ENCODE measurements at places on chromosomes 6 and 20.
A peak's percentile ranks its signal among the peaks of the same experiment; 100 is the strongest.

DNA sequence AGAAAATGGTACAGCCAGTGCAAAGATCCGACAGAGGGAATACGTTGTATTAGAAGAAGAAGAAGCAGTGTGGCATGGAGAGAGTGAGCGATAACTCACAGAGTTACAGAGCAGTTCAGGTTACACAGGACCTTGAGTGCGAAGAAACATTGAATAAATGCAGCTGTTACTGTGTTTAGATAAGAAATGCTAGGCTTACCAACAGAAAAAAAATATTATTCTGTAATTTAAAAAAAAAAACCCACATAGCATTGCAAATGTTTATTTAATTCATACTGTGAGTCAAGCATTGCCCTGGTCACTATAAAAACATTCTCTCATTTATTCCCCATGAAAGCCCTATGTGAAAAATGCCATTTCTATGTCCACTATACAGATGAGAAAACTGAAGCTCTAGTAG, 373.4 kb upstream of the EPHA7 start:
- DNase-seq: no peak

GRCh38 chr6:16735014-16735413, 26.2 kb downstream of the ATXN1 start:
- no peak for DNase-seq

DNA sequence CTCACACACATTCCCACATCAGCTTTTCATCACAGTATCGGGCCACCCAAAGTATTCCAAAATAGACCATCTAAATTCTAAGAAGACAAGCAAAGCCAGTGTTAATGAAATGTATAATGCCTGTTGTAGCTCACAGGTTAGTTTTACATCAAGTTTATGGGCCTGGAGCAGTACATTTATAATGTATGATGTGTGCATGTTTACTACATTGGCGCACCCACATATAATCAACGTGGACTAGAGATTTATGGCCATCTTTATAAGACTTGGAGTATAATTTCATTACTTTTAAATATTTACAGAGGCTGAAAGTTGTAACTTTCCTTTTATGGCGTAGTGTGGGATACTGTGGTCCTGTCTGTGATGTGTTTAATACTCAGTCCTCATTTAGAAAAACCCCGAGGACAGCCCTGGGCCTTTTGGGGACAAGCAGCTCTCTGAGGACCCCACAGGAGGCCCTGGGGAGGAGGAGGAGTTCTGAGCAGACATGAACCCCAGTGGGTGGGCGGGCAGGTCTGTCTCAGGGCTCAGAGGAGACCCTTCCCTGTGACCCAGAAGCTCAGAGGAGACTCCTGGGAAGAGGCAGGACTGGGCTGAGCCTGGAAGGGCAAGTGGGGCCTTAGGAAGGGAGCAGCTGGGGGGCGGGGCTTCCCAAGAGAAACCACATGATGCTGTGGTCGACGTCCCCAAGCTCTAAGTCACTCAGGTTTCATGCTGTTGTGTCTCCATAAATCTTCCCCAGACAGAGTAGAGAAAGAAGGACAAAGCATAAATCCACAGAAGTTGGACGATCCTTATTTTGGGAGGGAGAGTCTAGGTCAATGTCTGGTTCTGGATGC, 232.1 kb downstream of the PREX1 start:
- no peak for DNase-seq

DNA sequence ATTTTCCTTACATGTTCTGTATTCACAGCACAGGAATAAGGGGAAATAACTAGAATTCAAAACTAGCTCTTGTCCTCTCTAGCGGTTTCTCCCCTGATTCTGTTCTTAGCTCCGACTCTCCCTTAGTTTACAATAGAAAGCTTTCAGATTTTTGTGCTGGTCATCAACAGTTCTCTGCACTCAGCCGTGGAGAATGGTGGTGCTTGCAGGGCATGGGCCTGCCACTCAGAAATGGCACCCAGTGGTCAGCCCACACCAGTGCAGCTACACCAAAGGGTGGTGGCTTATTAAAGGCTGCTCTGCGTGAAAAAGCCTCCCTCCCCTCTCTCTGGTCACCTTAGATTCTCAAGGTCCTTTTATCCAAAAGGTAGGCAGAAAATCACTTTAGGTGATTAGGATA, 123.5 kb downstream of the SASH1 start:
- no peak for DNase-seq

DNA sequence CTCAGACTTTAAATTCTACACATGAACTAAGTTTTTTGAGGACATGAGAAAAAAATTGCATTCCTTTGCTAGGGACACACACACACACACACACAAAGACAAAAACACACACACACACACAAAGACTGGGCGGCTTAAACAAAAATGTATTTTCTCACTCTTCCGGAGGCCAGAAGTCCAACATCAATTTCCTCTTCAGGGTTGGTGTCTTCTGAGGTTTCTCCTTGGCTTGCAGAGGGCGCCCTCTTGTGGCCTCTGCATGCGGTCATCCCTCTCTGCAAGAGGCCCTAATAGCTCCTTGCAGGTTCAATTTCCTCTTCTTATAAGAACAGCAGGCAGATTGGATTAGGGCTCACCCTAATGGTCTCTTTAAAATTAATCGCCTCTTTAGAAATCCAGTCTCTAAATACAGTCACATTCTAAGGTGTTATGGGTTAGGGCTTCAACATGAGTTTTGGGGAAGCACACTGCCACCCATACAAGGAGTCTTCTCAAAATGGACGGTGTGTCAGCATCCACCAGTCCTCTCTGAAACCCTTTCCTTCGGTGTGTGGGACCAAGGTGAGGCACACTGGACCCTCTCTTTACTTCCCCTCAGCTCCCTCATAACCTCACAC, 61.4 kb downstream of the GPR6 start:
- DNase-seq: peak; percentile 96

GRCh38 chr6:157403686-157404051, 22.7 kb downstream of the ZDHHC14 start:
- no peak for DNase-seq

DNA sequence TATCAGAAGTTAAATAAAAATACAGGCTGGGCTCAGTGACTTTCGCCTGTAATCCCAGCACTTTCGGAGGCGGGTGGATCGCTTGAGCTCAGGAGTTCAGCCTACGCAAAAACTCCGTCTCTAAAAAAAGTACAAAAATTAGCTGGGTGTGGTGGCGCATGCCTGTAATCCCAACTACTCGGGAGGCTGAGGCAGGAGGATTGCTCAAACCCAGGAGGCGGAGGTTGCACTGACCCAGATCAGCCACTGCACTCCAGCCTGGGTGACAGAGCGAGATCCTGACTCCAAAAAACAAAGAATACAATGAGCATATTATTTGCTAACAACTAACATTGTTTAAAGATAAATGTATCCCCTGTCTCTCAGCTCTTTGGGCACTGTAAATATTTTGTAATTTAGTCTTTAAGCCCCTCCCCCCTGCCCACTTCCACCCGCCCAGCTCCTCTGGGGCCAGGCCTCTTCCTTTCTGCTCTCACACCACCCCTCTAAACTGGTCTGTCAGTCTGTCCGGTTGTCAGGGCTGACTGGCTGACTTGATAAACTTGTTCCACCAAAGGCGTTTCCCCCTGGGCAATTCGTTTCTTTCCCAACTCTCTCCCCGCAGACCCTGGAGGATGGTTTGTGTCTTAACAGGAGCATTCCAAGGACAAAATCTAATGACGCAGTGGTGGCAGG, 62.4 kb upstream of the QKI start:
- no peak for DNase-seq

DNA sequence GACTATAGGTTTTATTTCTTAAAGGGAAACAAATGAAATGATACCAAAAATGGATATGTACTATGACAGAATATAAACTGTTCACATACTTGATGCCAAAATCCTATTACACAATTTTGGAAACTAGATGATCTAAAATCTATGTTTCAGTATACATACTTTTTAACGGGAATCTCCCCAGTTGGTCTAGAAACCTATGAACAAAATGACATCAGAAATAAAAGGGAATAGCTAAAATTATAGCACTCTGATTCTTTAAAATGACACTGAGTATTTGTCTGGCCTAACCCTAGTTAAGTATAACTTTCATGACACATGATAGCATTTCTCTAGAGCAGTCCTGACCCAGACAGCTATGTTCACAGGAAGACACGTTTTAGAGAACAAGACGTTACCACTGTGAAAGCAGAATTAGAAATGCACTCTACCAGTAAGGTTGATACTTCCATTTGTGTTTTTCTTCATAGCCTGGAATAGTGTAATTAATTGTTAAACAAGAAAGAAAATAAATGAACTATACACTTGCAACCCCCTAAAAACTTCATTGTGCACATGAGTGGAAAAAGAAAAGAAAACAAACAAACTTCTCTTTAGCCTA, 3.3 kb downstream of the OSER1 start:
- DNase-seq: no peak

GRCh38 chr6:170022827-170023619, 267.9 kb downstream of the DLL1 start:
- no peak for DNase-seq

- no peak for DNase-seq
Measured at GRCh38 chr6:7252390-7252789, 60.6 kb downstream of the SSR1 start.
